Activated naive CD4-positive, alpha-beta T cell treated with anti-CD3 and anti-CD28 coated beads for 36 hours (primary cell): ENCODE measurements at places on chromosomes 12 and 14.

DNA sequence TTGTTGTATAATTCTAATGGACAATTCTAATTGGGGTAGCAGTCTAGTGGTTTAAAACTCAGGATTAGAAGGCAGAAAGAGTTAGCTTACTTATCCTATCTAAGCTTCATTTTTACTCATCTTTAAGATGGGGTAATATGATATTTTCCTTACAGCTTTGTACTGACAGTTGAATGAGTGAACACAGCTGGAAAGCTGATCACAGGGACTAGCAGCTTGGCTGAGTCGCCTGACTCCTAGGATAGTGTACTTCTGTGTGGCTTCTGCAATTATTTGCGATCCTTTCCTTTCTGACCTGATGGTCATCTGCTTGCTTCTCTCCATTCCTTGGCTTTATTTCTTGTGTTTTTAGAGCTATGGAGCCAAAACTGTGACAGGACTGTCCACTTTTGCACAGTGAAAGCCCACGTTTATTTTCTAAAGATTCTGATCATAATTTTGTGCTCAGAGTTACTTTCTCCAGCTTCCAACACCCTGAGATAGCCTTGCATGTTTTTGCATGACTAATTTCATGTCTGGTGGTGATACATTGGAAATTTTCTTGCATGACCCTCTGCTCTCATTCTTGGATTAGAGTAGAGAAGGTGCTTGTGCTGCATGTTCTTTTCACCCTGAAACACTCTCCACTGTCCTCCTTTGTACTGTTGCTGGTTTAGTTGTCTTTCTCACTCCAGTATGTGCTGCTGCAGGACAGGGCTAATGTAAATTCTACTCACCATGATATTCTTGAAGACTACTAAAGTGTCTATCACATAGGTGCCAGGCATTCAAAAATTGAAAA lies 377.0 kb upstream of the ATP2B1 start:
- no peak for DNase-seq

DNA sequence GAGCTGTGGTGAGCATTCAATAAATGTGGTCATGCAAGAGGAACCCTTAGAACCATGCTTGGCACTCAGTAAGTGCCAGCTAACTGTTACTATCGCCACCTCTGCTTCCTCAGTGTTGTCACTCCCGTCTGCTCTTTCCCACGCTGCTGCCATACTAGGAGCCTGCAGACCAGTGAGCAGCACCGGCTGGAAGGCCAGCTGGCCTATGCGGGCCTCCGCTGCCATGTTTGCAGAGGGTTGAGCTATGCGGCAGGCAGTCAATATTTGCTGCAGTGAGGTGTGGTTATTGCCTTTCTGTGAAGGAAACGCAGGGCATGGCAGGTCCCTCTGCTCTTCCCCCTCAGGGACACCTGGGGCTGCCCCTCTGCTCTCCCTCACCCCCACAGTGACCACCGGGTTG lies 13.0 kb downstream of the KMT5A start:
- DNase-seq, result no peak

DNA sequence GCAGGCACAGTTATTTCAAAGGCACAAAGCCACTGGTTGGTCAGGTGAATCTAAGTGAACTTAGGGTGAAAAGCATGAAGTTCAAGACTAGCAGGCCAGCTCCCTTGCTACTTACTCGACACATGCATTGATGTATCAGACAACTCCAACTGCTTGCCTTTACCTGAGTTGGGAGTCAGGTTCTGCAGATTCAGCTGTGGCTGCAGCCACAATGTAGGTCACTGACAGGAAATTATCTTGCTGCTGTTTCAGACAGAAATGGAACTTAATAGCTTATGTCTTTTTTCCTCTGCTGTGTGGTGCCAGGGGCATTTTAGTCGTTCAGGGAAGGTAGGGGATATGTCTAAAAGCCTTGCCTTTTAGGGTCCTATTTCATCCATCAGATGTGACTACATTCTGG lies 125.6 kb upstream of the RPH3A start:
- DNase-seq, result no peak

GRCh38 chr14:58565832-58566231 lies 71.9 kb upstream of the DACT1 start:
- no peak for DNase-seq

DNA sequence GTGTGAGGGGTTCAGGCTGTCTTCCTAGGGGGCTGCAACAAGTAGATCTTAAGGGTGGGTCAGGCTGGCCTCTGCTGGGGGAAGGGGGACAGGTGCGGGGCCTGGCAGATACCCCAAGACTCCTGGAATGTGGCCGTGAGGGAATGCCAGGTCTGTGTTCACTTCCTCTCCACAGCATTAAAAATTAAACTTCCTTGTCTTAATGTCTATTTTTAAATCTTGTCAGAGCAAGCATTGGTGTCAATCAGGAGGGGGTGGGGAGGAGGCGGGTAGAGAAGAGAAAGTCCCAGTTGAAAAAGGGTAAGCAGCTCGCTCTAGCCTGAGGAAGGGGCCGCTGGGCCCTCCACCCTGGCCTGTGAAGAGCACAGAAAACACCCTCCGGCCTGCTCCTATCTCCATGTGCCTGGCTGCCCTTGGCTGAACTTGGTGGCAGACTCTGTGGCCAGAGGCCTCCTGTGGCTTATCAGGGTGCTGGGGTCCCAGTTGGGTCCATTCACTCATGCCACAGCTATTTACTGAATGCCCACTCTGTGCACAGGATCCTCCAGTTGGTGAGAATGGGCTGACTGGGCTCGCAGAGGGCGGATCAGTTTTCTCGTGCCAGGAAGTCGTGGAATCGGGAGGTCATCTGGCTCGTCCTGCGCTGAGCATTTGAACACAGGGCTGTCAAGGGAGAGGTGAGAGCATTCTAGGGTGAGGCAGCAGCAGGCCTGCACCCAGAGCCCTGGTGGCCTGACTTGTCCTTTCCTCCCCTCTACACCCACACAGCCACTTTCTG lies 128.8 kb downstream of the TSPAN9 start:
- DNase-seq, result no peak

- DNase-seq, result no peak
These were observed 12.3 kb upstream of the PITPNM2 start for GRCh38 chr12:123163227-123163626.

GRCh38 chr12:118145798-118146156 lies 9.9 kb downstream of the PEBP1 start:
- no peak for DNase-seq

DNA sequence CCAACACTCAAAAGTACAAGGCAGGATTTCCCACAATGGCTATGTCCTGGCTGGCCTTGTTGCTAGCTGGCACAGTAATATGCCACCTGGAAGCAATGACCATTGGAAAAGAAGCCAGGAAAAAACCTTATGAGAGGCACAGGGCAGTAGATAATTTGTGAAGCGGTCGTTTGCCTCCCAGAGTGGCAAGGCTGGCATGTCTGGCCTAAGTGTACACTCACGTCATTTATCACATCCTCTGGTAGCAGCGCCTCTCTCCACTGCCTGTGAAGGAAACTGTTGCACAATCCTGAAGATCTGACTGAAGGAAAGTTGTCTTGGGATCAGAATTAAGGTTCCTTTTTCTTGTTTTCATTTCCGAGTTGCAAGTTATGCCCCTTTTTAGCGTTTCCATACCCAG lies 408.5 kb downstream of the ZFP36L1 start:
- DNase-seq, result no peak

DNA sequence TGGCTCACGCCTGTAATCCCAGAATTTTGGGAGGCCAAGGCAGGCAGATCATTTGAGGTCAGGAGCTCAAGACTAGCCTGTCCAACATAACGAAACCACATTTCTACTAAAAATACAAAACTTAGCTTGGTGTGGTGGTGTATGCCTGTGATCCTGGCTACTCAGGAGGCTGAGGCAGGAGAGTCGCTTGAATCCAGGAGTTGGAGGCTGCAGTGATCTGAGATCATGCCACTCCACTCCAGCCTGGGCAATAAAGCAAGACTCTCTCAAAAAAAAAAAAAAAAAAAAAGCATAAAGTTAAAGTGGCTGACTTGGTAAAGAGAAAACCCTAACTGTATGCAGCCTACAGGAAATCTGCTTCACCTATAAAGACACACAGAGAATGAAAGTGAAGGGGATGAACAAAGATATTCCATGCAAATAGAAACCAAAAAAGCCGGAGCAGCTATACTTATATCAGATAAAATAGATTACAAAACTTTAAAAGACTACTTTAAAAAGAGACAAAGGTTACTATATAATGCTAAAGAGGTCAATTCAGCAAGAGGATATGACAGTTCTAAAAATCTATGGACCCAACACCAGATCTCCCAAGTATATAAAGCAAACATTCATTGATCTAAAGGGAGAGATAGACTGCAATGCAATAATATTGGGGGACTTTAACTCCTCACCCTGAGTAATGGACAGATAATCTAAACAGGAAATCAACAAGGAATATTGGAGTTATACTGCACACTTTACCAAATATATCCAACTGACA lies 4.1 kb downstream of the CLEC2B start:
- no peak for DNase-seq

- peak; percentile 38 for DNase-seq
These were observed 29.0 kb downstream of the PEBP1 start for GRCh38 chr12:118164798-118165486.

- no peak for DNase-seq
These were observed 845 bp downstream of the TMEM132C start for GRCh38 chr12:128267651-128268378.

DNA sequence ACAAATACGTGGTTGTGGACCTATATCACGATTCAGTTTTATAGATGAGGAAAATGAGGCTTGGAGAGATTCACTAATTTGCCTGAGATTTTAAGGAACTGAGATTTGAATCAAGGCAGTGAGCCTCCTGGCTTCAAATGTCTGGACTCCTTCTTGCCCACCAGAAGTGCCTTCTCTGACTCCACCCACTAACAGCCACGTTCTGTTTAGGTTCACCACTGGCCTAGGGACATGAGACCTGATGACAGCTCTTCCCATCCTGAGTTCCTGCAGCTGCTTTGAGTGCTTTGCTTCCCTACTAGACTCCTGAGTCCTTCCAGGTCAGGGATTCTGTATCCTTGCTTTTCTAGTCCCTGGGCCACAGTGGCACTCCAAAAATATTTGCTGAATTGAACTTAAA lies 57.1 kb downstream of the PLBD1 start:
- no peak for DNase-seq

GRCh38 chr12:19992311-19992710 lies 376.0 kb upstream of the PDE3A start:
- DNase-seq, result no peak

GRCh38 chr14:62778310-62778709 lies 266.9 kb downstream of the KCNH5 start:
- DNase-seq, result no peak

- no peak for DNase-seq
These were observed 34.6 kb downstream of the BEGAIN start for GRCh38 chr14:100552524-100553125.

DNA sequence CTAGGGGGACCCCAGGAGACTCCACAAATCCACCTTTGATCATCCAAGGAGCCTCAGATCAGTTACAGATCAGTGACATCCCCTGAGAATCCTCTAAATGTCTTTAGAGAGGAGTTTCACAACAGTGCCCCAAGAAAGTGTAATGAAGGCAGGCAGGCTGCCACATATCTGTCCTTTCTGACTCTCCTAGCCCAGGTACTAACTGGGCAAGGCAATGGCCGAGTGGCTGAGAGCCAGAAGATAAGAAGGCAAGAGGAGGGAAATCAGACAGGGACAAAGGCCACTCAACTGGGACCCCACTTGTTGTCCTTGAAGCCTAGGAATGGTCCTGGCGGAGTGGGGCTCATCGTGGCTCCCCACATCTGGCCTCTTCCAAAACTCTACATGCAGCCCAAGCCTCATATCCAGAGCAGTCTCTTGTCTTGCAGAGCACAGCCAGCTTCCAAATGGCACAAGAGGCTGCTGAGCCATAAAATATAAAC lies 11.6 kb downstream of the ACTN1 start:
- no peak for DNase-seq

- no peak for DNase-seq
These were observed 18.5 kb upstream of the DUSP6 start for GRCh38 chr12:89370850-89371249.

DNA sequence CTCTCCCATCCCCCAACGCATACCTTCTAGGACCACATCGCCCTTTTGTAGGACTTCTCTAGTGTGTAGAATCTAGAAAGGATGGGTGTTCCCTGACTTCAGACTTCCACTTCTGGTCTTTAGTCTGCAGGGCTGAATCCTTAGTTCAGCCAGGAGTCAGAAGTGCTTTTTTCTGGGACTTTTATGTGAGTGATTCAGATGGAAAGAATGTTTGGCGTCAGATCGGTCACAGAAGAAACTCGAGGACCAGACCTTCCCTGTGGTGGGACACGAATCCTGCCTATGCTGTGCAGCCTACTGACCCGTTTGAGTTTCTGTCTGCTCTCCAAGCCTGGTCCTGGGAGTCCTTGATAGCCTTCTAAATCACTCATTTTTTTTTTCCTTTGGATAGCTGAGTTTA lies 165.4 kb upstream of the SSTR1 start:
- no peak for DNase-seq

DNA sequence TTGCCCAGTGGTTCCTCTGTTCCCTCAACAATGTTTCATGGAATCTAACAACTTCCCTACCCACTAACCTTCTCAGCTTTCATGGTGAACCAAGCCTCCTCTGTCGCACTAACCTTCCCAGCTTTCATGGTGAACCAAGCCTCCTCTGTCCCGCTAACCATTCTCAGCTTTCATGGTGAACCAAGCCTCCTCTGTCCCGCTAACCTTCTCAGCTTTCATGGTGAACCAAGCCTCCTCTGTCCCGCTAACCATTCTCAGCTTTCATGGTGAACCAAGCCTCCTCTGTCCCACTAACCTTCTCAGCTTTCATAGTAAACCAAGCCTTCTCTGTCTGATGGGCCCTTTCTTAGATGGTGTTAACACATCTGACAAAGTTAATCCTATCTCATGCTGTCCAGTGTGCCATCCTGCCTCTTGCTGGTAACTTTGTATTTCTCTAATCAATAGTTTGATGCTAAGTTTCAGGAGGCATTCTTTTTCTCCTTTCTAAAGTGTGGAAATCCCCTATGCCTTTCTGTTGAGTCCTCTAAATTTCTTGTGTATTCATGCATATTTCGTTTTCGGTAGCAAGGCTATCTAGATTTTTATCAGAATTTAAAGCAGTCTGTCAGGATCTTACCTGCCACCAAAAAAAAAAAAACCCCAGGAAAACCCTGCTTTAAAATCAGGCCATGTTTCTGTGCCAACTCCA lies 26.8 kb upstream of the KCNK13 start:
- DNase-seq, result no peak

GRCh38 chr12:19530637-19531023 lies 91.3 kb downstream of the AEBP2 start:
- DNase-seq, result no peak

- DNase-seq, result no peak
These were observed 10.5 kb downstream of the GNPNAT1 start for GRCh38 chr14:52780893-52781292.

DNA sequence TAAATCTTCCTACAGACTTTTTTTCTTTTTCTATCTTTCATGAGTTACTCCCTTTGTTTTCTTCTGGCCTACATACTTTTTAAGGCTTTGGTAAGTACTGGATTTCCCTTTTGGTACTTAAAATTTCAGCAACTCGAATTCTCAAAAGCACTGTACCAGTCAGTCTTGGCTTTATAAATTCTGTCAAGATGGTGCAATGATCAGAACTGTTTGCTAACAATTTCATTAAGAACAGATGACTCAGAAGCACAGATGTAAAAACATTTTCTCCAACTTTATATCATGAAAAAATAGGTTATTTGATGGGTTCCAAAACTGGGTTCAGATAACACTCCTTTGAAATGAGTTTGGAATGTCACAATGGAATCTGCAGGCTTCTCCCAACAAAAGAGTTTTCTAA lies 1961.8 kb upstream of the FLRT2 start:
- no peak for DNase-seq
